Type B pancreatic cell (in vitro differentiated cells): ENCODE measurements at places on chromosomes 5 and 9.

- DNase-seq, result no peak
Observed at GRCh38 chr5:134879456-134879855, 5.3 kb downstream of the TXNDC15 start.

- no peak for DNase-seq
Observed at GRCh38 chr9:82524407-82524806, 535.8 kb downstream of the SPATA31D1 start.

DNA sequence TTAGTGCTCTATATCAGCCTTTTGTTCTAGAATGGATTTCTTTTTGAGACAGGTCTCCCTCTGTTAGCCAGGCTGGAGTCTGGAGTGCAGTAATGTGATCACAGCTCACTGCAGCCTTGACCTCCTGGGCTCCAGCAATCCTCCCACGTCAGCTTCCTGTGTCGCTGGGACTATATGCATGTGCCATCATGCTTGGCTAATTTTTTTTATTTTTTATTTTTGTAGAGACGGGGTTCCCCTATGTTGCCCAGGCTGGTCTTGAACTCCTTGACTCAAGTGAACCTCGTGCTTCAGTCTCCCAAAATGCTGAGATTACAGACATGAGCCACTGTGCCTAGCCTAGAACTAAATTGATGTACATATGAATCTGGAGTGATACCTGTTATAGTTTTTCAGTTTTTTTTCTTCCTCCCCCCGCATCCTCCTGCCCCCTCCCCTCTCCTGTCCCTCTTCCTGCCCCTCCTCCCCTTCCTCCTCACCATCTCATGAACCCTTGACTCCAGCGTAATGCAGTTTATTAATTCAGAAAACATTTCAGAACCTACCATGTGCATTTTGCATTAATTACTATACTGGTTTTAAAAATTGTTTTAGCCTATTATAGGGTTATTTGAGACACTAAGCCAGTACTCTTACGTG, 37.4 kb upstream of the TNFAIP8 start:
- no peak for DNase-seq

DNA sequence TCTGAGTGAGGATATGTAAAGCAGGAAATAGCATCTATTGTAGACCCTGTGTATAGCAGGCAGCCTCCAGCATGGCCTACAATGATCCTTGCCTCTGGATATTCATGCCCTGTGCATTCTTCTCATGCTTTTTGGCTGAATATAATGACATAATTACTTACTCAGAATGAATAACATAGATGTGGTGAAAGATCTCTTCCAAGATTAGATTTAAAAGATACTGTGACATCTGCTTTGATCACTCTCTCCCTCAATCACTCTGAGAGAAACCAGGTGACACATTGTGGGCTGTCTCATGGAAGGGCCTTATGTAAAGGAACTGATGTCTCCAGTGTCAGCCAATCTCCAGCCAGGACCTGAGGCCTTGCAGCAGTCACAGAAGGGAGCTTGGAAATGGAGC, 376.7 kb downstream of the DNAH5 start:
- no peak for DNase-seq

DNA sequence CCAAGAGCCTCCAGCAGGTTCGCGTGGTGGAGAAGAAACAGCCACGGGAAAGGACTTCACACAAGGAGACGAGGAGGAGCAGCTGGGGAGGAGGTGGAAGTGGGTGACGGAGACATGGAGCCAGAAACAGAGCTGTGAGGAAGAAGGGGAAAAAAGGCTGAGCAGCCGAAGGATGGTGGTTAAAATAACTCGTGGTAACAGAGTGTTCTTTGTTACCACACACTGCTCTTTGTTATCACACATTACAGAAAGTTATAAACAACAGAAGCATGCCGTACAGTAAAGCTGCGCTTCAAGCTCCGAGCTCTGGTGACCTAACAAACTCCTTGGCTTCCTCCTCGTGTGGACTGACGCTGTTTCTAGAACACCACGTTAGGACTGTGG, 215.4 kb downstream of the GLIS3 start:
- DNase-seq, result no peak

- DNase-seq, result no peak
Observed at GRCh38 chr9:19200229-19200628, 30.3 kb upstream of the DENND4C start.

DNA sequence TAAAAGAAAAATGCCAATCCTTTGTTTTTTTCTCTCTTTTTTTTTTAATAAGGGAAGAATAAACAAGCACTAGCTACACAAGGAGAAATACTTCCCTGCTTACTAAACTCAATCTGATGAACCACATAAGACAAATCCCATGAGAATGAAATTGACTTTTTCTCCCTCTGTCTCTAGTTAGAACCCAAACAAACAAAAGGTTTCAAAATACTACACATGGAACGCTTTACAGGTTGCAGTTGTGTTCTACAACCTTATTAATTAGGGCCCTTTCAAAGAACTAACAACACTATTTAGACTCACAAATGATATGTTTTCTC, 124.5 kb downstream of the PDE4D start:
- no peak for DNase-seq

GRCh38 chr5:135662061-135662481, 83.3 kb upstream of the CXCL14 start:
- DNase-seq, result no peak

- no peak for DNase-seq
Observed at GRCh38 chr5:79229357-79230174, 6.4 kb upstream of the JMY start.

- no peak for DNase-seq
Observed at GRCh38 chr5:3598769-3599211, 3.2 kb downstream of the IRX1 start.

GRCh38 chr9:72718503-72718902, 197.1 kb downstream of the TMC1 start:
- no peak for DNase-seq

DNA sequence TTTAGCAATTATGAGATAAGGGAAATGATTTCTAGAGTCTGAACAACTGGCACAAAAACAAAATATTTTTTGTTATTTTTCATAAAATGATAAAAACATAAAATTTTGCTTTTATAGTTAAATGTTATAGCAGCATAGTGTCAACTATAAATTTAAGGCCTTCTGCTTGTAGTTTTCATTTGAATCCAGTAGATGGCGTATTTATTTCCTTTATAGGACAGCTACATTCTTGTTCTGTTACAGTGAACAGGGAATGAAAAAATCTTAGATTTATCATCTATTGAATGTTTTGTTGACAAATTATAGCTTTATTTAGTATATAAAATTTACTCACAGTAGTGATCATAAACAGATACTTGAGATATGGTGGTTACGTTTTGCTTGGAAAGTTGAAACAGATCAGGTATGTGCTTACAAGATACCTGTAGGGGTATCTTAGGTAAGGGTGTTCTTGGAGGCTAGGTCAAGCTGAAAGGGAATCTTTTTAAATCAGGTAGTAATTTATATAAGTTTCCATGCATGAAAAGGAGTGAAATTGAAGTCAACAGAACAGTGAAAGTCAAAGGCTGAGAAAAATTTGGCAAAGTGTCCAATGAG, 239.3 kb upstream of the GRIN3A start:
- DNase-seq, result no peak

GRCh38 chr9:14445946-14446345, 132.0 kb upstream of the NFIB start:
- DNase-seq, result no peak

DNA sequence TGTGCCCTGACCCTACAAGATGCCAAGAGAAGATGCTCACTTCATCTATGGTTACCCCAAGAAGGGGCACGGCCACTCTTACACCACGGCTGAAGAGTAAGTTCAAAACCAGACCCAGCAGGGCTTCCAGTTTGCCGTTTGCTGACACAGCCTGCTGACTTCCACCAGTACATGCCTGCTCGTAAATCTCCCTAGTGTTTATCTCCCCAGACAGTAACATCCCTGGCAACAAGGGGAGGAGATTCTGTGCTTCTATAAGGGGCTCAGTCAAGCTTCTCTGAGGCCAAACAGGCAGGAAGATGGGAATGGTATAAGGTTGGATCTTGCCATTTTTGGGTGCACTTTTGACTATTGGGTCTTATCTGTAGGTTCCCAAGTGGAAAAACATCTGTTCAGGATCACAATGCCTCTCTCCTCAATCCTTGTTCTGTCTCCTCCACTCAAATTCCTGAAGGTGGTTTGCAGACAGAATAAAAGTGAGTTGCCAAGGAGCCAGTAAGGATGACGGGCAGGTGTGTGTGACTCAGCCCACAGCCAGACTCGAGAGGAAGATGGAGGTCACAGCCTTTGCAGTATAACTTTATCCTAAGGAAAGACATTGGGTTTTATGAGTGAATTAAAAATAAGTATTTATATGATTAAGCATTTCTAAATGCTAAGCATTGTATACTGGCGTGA, 1.9 kb downstream of the MLANA start:
- no peak for DNase-seq

GRCh38 chr9:11045589-11045988, 432.8 kb upstream of the PTPRD start:
- no peak for DNase-seq

- DNase-seq, result no peak
Observed at GRCh38 chr5:173789031-173789920, 98.9 kb upstream of the CPEB4 start.

- no peak for DNase-seq
Observed at GRCh38 chr5:136740228-136740627, 374.9 kb upstream of the TRPC7 start.

- no peak for DNase-seq
Observed at GRCh38 chr9:95090023-95090791, 227.3 kb downstream of the FANCC start.

DNA sequence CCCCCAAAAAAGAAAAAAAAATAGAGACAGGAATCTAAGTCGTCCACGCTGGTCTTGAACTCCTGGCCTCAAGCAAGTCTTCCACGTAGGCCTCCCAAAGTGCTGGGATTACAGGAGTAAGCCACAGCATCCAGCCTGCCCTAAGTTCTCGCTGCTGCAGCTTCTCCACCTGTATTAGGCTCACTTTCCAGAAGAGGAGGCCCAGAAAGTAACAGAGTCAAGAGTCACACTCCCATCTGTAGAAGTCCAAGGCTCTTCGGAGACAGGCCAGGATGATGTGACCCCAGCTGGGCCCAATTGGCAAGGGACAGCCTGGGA, 1.8 kb downstream of the EEIG1 start:
- no peak for DNase-seq

- no peak for DNase-seq
Observed at GRCh38 chr5:133914434-133914833, 54.0 kb downstream of the C5orf15 start.

- no peak for DNase-seq
Observed at GRCh38 chr5:24623031-24623430, 21.7 kb downstream of the CDH10 start.

DNA sequence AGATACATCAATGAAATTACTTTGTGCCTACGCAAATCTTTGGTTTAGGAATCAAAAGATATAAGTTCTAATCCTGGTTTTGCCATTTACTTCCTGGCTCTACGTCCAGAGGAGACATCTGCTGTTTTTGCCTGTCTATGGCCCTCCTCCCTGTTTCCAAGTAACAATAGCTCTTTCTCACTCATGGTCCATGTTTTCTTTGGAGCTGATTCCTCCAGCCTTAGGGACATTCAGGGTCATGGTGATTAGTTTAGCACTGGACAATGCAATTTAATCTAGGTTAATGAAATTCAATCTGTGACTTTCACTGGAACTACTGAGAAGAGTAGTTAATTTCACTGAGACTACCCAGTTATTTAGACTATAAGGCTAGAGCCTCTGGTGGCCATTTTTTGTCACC, 170.6 kb downstream of the SEMA6A start:
- no peak for DNase-seq

DNA sequence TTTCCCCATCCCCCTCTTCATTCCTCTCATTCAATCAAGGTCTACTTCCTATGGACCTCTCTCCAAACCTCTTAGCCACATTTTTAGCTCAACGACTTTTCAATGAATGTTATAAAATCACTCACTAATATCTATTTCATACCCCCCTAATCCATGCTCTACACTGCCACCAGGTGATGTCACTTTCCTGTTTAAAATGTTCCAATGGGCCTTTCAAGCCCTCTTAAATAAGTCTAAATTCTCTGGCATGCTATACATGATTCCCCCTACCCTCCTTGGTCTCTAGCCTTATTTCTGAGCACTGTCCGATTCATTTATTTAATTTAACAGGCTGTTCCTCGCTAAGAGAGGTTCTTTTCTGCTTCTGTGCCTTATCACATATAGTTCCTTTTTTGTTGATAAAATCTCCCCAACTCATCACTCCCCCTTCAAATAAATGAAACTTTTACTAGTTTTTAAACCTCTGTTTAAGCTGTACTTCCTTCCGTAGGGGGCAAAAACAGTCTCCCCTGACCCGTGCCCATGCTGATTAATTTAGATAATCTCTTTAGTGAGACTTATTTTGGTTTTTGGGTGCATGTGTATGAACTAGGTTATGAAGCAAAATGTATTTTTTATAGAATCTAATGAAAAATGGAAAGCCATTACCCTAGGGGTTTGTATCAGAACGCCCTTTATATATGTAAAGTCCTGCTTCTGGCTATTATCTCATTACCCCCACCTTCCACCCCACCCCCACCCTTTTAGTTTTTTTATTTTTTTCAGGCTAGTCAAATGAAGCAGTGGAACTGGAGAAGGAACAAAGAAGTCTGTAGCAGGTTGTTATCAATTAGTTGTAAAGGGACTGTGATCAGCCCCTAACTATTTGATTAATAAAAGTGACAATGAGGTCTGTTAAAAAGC, 9.0 kb downstream of the ABHD17B start:
- no peak for DNase-seq

DNA sequence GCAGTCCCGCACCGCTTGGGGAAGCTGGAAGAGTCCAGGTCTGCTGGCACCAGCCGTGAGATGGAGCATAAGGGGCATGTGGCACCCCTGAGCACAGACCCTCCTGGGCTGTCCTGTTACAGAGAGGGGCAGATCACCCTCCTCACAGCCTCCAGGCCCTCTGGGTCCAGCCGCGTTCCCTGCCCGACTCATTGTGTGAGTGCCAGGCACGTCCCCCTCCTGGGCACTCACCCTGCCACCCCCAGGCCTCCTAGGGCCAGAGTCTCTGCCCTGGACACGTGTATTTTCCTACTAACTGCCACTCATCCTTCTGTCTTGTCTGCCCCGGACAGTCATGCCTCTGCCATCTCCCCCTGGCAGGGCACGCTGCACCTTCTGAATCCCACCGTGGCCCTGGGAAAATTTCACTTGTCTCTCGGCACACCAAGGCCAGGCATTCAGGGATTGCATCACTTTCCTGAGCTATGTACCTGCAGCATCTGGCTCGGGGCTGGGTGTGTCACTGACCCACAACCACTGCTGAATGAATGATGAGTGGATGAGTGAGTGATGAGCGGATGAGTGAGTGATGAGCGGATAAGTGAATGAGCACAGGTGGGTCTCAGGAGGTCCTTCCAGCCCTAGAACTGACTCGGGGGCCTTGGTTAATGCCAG, 21.5 kb upstream of the FCN1 start:
- DNase-seq, result no peak
